ENCODE measurements at places on chromosomes 12 and 14.

- DNase-seq = no peak
Observed at GRCh38 chr12:89098441-89099112, 253.7 kb downstream of the DUSP6 start.

DNA sequence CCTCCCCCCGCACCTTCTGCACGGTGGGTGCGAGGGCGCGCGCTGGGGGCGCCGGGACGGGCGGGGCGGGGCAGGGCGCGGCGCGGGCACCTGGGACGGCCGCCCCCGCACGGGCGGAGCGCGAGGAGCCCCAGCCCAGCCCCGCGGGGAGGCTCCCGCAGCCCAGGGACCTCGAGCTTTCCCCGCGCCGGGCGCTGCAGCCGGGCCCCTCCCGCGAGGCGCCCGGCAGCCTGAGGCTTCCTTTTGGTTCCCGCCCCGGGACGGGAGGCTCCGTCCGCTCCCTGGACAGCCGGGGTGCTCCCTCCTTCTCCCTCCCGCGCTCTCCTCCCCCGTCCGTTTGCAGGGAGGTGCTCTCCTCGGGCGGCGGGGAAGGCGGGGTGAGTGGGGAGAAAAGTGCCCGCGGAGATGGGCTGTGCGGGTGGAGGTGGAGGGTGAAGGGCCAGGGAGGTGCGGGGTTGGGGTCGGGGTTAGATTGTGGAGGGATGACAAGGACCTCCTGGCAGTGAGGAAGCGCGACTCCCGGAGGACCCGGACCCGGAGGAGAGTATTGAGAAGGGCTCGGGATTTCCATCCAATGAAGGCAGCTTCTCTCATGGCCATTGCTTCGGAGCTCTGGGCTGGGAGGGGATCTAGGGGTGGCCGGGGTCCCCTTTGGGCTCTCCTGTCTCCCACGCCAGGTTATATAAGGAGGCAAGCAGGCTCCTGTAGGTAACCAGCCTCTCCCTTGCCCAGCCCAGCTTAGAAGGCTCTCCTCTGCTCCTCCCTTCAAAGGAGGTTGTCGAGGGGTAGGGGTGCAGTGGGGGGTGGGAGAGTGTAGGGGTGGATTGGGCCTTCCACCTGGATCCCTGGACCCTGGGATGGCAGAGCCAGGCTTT is 645 bp downstream of the JDP2 start:
- DNase-seq = peak; percentile 31

- DNase-seq = no peak
Observed at GRCh38 chr12:67038486-67038885, 230.7 kb upstream of the CAND1 start.

- no peak for DNase-seq
Observed at GRCh38 chr12:82408844-82409243, 50.5 kb downstream of the METTL25 start.

- no peak for DNase-seq
Observed at GRCh38 chr12:110538869-110539622, 36.9 kb downstream of the RAD9B start.

- no peak for DNase-seq
Observed at GRCh38 chr14:59830338-59830734, 40.2 kb downstream of the RTN1 start.

GRCh38 chr14:44914849-44915248 is 46.9 kb downstream of the KLHL28 start:
- DNase-seq = no peak
